ENCODE measurements at places on chromosomes 6 and 20.

DNA sequence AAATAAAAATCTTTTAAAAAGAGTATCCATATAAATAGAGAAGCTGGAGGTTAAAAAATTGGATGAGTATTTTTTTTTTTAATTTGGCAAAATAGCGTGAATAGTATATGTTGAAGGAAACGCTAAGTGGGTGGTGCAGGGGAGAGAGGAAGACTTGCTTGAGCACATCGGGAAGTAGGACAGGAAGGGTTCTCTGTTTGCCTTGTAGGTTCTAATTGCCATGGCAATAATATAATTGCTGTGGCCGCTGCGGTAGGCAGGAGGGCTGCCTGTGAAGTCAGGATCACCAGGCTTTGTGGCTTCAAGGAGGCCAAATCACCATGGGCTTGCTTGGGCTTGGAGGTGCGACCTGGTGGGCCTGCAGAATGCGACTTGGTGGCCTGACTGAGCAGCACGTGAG lies 35.1 kb downstream of the IGF2R start:
- H3K4me1 ChIP-seq, result peaks cover 13% of the 10 kb centered on the region
- H3K27ac ChIP-seq, result no peak overlapping the region
- H3K4me3 ChIP-seq, result no peak overlapping the region
- H3K27me3 ChIP-seq, result no peaks in the 10 kb centered on the region
- DNase-seq, result no peak

GRCh38 chr6:16244869-16245451 lies 6.6 kb downstream of the GMPR start:
- H3K27ac ChIP-seq, result no peak overlapping the region
- no peak overlapping the region for H3K4me3 ChIP-seq
- peaks cover 64% of the 10 kb centered on the region for H3K36me3 ChIP-seq
- DNase-seq, result no peak
- H3K4me1 ChIP-seq, result peaks cover 26% of the 10 kb centered on the region

- H3K4me3 ChIP-seq, result no peak overlapping the region
- no peak overlapping the region for H3K27ac ChIP-seq
These were observed 300.3 kb upstream of the ID4 start for GRCh38 chr6:19536838-19537237.

DNA sequence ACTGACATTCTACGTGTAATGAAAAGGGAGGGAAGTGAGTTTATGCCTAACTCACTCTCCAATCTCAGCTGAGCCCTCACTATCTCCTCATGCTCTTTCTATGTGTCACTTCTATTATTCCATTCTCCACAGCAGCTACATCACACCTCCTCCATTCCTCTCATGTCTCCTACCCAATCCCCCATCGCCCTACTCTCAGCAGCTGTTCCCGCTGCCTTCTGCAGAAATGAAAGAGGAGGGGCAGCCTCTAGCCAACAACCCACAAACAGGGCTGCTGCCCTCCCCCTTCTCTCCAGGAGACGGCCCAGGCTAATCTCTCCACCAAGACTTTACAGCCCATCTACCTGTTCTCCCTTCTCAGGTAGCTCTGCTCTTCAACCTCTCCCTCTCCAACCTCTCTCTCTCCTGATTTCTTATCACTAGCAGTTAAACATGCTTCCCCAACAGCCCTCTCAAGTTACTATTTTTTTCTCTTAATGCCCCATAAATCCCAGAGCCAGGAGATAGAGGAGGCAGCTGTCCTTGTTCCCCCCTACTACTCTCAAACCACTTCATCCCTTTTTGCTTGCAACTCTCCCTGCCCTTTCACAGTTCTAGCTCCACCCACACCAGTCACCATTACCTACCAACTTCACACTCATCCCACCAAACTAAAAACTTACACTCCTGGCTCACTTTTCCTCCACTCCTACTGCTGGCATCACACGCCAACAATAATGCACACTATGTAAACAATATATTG lies 136.5 kb downstream of the BTBD9 start:
- H3K4me3 ChIP-seq, result no peak overlapping the region
- no peak overlapping the region for H3K27ac ChIP-seq
- peaks cover 10% of the 10 kb centered on the region for H3K27me3 ChIP-seq
- H3K4me1 ChIP-seq, result no peaks in the 10 kb centered on the region
- H3K36me3 ChIP-seq, result no peaks in the 10 kb centered on the region

DNA sequence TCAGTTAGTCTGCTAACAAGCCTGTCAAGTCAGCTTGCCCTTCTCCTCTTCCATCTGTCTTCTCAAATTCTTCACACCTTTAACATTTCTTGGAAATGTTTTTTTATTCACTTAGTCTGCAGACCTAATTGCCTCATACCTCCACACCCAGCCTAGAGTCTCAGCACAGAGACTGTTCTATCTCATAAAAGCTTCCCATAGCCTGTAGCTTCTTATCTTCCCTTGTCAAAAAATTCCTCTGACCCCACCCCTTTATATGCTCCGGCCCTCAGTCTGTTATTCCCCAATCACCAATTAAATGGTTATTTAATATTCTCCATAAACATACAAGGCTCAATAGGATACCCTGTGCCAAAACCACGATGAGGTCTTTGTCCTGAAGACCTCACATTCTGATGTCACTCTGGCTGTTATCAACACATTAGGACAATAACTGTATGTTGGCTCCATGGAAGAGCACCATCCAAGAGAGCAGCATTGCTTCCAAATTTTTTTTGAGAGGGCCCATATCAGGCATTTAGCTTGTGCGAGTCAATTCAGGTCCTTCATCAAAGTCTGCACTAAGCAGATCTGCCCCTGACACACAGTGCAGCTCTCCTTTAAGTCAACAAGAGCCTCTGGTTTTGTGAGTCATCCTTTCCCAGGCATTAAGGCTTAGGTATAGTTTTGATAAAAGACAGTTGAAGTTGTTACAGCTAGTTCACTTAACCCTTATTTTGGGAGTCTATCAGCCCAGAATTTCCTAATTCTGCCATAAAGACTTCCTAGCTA lies 83.2 kb upstream of the TBX18 start:
- H3K4me1 ChIP-seq, result peaks cover 2% of the 10 kb centered on the region
- no peaks in the 10 kb centered on the region for H3K27me3 ChIP-seq
- DNase-seq, result peak; percentile 27

- H3K4me3 ChIP-seq, result peak overlapping the region; percentile 100
- peaks cover 70% of the 10 kb centered on the region for H3K4me1 ChIP-seq
- H3K27ac ChIP-seq, result peak overlapping the region; percentile 83
- peaks cover 17% of the 10 kb centered on the region for H3K36me3 ChIP-seq
These were observed 1.6 kb downstream of the SAMD10 start for GRCh38 chr20:63977739-63978276.

DNA sequence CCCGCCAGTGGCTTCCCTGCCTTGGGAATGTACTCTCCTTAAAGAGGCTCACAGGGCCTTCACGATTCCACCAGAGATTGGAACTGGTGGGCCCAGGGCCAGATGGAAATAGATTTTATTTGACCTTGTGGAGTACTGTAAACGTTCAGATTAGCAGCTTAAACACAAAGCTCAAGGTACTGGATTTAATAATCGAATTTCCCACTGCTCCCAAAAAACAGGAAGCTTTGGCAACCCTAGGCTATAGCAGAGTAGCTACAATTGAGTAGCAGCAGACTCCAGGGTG lies 7.3 kb downstream of the SDCBP2 start:
- 0 out of 3 replicates have a peak, but pooled peaks cover 4% of the 10 kb centered on the region for H3K36me3 ChIP-seq
- peaks cover 9% of the 10 kb centered on the region for H3K4me1 ChIP-seq
- H3K27ac ChIP-seq, result no peak overlapping the region
- no peaks in the 10 kb centered on the region for H3K27me3 ChIP-seq
- H3K4me3 ChIP-seq, result no peak overlapping the region

- H3K4me1 ChIP-seq, result peaks cover 18% of the 10 kb centered on the region
- H3K4me3 ChIP-seq, result no peak overlapping the region
- H3K27me3 ChIP-seq, result peaks cover 14% of the 10 kb centered on the region
- no peaks in the 10 kb centered on the region for H3K36me3 ChIP-seq
These were observed 54.9 kb downstream of the ZBTB9 start for GRCh38 chr6:33508935-33509926.

DNA sequence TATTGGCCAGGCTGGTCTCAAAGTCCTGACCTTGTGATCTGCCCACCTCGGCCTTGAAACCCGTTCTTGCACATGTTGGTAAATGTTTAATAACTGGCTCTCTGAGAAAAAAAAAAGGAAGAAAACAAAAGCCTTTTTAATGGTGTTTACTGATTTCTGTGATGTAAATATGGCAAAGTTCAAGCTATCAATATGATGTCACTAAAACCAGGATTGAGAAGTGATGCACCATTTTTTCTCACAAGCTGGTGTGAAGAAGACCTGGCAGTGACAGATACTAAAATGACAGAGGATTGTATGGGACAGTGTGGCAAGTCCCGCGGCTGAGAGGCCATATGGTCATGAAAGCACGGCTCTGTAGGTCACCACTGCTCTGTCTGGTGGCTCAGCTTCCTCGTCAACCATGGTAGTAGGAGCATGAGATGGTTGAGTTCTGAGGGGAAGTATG lies 196.3 kb upstream of the SUPT3H start:
- H3K4me3 ChIP-seq, result no peak overlapping the region
- H3K27me3 ChIP-seq, result peaks cover 29% of the 10 kb centered on the region

- H3K27ac ChIP-seq, result no peak overlapping the region
- peaks cover 15% of the 10 kb centered on the region for H3K27me3 ChIP-seq
- no peak overlapping the region for H3K4me3 ChIP-seq
These were observed 75.5 kb downstream of the FOXF2 start for GRCh38 chr6:1464781-1465370.

DNA sequence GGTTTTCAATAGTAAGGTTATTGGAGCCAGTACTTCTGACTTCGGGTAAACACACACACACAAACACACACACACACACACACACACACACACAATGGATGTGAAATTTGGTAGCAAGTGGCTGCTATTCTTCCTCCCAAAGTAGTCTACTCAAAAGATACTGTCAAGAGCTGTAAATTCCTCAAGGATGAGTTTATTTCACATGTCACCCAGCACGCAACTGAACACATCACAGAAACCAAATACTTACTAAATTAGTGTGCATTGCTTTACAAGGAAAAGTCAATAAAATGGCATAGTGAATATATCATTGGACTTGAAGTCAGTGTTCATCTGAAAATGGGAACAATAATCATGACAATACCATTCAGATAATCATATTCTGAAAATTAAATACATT lies 32.9 kb downstream of the MMUT start:
- peaks cover 17% of the 10 kb centered on the region for H3K36me3 ChIP-seq
- no peaks in the 10 kb centered on the region for H3K4me1 ChIP-seq
- no peak for DNase-seq
- no peak overlapping the region for H3K27ac ChIP-seq
- no peak overlapping the region for H3K4me3 ChIP-seq

DNA sequence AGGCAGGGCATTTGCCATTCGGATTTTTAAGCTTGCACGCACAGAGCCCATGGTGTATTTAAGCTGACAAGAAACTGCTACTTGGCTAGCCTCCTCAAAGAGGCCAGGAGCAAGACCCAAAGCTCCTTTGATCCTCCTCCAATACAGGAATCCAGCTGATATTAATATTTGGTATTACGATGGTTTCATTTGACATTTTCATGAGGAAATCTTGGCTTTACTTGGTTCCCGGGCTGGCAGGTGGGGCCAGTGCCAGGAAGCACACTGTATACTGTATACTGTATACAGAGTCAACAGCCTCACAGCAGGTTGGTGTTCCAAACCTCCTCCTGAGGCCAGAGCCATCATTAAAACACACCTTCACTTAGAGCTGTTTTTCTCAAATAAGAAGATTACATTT lies 138.2 kb upstream of the ARMC2 start:
- H3K27ac ChIP-seq, result no peak overlapping the region
- peaks cover 19% of the 10 kb centered on the region for H3K4me1 ChIP-seq
- no peak overlapping the region for H3K4me3 ChIP-seq
- no peaks in the 10 kb centered on the region for H3K36me3 ChIP-seq
- DNase-seq, result no peak
